Hematopoietic multipotent progenitor cell treated with erythropoietin and hydrocortisone succinate and interleukin-3 and kit ligand, for 6 days (in vitro differentiated cells): ENCODE measurements at places on chromosomes 3 and 15.
A peak's percentile ranks its signal among the peaks of the same experiment; 100 is the strongest.

DNA sequence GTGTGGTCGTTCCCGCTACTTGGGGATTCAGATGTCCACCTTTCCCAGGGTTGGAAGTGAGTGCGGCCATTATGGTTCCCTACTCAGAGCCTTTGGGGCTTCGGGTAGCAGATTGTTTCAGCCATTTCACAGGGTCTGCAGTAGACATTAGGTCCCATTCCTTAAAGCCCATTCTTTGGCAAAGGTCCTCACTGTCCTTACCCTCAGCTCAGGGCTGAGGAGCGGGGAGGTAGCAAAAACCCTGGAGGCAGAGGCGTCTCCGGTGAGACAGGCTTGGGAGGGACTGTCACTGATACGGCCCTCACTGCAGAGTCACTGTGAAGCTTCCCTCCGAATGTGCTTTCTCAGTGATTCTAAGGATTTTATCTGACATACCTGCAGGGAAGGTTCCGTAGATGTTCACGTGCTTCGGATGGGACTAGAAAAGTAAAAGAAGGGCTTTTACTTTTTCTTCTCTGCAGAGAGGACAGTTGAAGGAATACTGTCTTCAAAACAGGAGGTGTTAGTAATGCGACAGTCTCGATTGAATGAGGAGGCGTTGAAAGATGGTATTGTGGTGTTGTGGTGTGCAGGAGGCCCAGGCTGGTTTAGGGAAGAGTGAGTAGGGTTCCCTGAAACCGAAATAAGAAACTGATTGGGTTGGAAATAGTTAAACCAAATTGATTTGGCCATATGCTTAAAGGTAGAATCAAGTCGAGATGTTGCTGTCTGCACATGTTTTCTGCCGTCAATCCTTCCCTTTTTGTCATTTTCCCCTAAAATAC lies 630 bp downstream of the ATP6V1A start:
- DNase-seq: peak; percentile 61

DNA sequence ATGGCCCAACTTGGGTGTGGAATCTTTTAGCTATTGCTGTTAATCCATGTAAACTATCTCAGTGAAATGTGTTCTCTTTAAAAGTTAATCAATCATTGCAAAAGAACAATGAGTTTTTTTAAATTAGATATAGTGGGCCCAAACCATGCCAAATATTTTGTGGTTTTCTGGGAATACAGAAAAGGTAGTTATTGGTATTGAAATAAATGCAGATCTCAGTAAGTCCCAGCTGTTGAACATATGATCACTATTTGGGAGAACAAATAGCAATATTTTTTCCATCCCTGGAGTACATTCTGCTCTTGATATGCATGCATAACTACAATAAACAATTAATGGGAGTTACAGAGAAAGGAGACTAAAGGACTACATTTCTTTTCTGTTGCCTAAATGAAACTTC lies 36.0 kb upstream of the LEKR1 start:
- DNase-seq: no peak

GRCh38 chr3:159857840-159858239 lies 130.8 kb upstream of the IL12A start:
- no peak for DNase-seq

DNA sequence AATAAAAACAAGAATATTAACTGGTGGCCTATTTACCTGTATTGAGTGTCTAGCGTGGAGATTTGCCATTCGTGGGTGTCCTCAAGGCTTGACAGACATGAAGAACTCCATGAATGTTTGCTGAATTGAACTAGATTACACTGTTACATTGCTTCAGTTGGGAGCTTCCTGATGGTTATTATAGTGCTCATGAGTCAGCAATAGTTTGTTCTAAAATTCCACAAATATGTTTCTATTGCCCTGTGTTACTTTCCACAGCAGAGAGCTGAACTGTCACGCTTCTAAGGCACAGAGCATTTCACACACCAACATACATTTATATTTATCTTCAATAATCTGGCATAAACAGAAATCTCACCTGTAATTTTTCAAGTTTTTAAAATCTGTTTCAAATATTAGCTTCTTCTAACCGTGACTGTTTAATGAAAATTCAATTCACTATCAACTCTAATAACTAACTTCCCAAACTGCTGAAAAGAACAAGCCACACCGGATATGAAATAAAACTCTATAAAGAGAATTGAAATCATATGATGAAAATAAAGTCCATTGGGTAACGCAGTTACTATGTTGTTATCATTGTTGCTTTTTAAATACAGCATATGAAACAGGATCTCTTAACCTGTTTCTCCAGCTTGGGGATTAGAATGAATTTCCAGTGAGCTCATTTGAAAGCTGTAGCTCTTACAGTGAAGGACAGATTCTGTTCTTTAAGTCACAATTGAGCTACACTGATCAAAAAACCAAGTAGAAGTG lies 61.2 kb upstream of the MCF2L2 start:
- no peak for DNase-seq

GRCh38 chr3:151113343-151113742 lies 27.9 kb downstream of the MED12L start:
- peak; percentile 64 for DNase-seq

DNA sequence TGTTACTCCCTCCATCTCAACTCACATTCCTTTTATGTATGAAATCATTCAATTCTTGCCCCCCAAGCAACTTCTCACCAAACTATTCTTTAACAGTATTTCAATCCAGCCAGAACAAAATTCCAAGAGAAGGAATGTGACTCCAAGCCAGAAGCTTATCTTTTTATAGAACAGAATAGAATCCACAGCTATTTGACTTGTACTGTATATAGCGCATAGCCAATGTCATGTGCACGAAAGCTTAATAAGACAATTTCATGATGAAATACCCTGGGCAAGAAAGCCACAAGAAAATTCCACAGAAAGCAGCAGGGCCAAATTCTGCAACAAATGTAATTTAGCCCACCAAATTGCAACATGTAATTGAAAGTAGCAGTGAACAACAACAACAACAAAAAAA lies 127.6 kb upstream of the UBE2E2 start:
- DNase-seq: no peak

DNA sequence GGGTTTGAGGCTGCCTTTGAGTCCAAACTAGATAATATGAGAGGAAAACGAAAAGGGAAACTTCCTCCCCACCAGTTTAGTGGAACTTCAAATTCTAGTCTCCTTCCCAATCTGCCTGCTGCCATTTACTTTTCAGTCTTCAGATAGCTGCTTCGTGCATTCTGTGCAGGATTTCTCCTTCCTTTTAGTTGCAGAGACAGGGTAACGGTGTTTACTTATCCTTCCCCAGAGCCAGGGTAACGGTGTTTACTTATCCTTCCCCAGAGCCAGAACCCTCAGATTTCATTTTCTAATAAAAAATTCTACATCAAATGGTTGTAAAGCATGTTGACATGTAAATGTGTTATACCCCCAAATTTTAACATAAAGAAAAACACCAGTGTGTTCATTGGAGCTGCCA lies 282.6 kb downstream of the VPS13C start:
- DNase-seq: no peak

DNA sequence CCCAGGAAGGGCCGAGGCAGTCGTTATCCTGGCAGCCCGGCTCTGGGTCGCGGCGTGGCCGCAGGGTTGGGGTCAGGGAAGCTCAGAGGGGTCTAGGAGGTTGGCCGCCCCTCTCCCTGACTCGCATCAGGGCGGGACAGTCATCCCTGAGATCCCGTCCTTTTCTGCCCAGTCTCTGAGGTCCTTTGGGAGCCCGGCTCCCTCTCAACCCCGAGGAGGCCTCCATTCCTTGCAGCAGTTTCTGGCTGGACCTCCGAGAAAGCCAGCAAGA lies 495 bp downstream of the HYAL2 start:
- DNase-seq: no peak

DNA sequence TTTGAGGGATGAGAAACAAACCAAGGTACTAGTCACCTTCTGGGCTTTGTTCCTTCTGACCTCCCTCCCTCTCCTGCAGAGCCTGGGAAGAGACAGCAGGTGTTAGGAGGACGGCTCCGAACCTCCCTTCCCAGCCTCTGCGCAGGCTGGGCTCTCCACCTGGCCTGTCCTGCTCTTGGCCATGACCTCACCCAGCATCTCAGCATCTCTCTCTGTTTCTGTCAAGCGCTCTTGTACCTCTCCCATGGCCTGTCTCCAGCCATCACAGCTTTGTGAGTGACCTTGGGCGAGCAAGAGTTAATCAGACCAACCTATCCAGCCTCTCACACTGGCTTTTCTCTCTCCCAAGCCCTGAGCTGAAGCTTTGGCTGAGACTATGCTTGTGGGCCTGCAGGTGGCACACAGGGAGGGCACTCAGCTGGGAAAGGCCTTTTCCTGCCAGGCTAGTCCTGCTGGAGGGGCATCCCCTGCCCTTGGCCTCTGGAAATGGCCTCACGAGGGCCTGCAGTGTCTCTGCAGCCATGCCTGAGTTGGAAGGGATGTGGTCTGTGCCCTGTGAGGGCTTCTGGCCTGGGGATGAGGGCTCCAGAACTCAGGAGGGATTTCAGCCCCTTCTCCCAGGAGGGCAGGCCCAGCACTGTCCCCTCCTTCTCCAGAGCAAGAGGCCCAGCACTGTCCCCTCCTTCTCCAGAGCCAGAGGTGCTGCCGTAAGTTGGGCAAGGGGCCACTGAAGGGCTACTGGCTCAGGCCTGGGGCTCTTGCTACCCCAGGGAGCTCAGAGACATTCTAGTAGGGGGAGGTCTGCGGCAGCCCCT lies 2.1 kb downstream of the CHST13 start:
- DNase-seq: no peak

DNA sequence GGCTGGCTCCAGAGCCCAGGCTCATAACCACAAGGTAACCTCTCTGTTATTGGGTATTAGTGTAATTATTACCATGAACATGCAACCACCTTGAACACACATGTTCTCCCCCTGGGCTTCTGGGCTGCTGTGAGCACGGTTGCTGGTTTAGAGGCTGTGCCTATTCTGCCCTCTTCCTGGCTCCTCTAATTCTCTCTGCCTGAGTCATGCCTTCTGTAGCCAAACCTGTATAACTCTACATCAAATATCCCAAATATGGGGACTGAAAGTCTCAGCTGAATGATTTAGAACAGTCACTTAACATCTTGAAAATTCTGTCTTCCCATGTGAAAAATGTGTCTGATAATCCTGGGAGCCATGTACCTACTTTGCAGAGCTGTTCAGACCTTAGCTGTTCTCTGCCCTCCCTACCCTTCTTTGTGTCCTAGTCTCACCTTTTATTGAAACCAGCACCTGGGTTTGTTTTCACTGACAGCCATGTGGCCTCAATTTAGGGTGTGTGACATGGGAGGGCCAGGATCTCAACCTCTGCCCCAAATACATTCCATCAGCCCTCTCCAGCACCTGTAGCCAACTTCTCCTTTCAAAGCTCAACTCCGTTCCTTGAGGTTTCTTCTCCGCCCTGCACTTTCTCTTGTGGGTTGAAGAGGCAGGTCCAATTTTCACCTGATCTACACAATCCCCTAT lies 60.7 kb downstream of the PDZRN3 start:
- DNase-seq: no peak

- DNase-seq: no peak
Observed at GRCh38 chr3:110736332-110736731, 335.3 kb upstream of the NECTIN3 start.

GRCh38 chr3:118949113-118949760 lies 85.4 kb downstream of the IGSF11 start:
- no peak for DNase-seq

GRCh38 chr15:64092864-64093626 lies 593 bp downstream of the CIAO2A start:
- peak; percentile 82 for DNase-seq

DNA sequence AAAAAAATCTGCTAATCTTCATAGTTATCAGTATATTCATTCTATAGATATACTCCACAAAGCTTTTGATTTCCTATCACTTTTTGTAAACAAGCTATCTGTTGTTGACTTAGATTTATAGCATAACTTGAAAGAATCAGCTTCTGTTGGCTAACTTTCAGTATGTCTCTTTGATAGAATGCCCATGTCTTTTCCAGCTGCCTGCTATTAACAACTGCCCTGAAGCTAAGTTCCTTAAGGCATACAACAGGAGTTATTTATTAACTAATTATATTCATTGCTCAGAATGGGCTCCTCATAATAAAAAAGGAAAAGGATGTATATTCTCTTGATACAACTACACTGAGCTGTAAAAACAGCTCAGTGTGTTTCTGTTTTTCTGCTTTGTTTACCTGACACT lies 293.9 kb downstream of the TUSC7 start:
- no peak for DNase-seq

DNA sequence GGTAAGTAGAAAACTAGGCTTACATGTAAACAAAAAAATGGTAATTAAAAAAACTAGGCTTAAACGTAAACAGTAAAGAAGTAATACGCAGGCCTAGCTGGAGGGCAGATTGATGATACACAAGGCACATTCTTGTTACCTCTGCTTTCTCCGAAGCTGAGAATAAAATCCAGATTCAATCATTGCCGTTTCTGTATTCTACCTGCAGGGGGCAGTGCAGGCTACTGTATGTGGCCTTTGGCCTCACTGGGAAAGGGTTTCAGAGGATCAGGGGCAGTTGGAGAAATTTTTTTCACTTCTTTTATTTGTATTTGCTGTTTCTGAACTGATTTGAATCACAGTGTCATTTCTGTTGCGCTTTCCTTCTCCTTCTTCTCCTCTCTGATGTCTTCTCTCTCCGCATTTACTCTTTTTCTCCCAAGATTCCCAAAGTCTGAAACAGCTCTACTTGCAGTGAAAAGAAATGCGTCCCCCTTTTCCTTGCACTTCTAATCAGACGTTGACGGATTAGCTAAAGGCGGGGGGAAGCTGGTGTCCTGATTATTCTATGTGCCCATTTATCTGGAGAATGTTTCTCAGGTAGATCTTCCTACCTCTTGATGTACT lies 67.1 kb upstream of the MCTP2 start:
- DNase-seq: peak; percentile 90

- DNase-seq: no peak
Observed at GRCh38 chr3:143637133-143637532, 211.1 kb downstream of the SLC9A9 start.

GRCh38 chr3:48420561-48420960 lies 9.3 kb downstream of the PLXNB1 start:
- no peak for DNase-seq

GRCh38 chr3:191627064-191627463 lies 166.1 kb downstream of the PYDC2 start:
- DNase-seq: no peak

GRCh38 chr15:80936288-80937078 lies 53.1 kb downstream of the MESD start:
- no peak for DNase-seq

- no peak for DNase-seq
Observed at GRCh38 chr15:51799282-51800252, 29.9 kb upstream of the TMOD3 start.

DNA sequence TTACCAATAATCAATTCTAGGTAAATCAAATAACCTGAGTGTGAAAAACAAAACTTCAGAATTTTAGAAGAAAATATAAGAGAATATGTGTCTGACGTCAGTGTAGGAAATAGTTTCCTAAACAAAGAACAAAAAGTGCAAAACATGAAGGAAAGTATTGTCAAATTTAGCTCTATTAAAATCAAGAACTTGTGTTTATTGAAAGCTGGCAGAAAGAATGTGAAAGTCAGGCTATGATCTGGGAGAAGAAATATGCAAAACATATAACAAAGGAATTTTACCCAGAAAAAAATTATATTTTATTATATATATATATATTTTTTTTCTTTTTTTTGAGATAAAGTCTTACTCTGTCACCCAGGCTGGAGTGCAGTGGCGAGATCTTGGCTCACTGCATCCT lies 129.1 kb upstream of the ANKRD28 start:
- DNase-seq: no peak

GRCh38 chr3:90129730-90130129 lies 1022.3 kb downstream of the EPHA3 start:
- DNase-seq: no peak
